ENCODE measurements at places on chromosomes 11 and 22. TPM values are rescaled to one million over a fixed set of nuclear protein-coding genes. Genes with fewer than 3 reads are reported as not detected.
A peak's percentile ranks its signal among the peaks of the same experiment; 100 is the strongest.

The NAP1L4 gene
- polyA plus RNA-seq = 80.7 TPM

The HIC2 gene
- 2.1 TPM for polyA plus RNA-seq

The HTR3A gene
- not detected for polyA plus RNA-seq

The CCDC116 gene
- polyA plus RNA-seq = 0.27 TPM

The PGA3 gene
- not detected for polyA plus RNA-seq

The ENTHD1 gene
- polyA plus RNA-seq = not detected

The SOX6 gene
- 1.7 TPM for polyA plus RNA-seq

The CPT1A gene
- 12.8 TPM for polyA plus RNA-seq

The MPZL3 gene
- 0.14 TPM for polyA plus RNA-seq

The MAP6 gene
- 3.4 TPM for polyA plus RNA-seq

The CLDN5 gene
- polyA plus RNA-seq = 0.21 TPM

The EFEMP2 gene
- 601 TPM for polyA plus RNA-seq

The MS4A15 gene
- not detected for polyA plus RNA-seq

- DNase-seq = peak; percentile 43
Measured at GRCh38 chr11:16013649-16014275, 342.6 kb downstream of the SOX6 start.

DNA sequence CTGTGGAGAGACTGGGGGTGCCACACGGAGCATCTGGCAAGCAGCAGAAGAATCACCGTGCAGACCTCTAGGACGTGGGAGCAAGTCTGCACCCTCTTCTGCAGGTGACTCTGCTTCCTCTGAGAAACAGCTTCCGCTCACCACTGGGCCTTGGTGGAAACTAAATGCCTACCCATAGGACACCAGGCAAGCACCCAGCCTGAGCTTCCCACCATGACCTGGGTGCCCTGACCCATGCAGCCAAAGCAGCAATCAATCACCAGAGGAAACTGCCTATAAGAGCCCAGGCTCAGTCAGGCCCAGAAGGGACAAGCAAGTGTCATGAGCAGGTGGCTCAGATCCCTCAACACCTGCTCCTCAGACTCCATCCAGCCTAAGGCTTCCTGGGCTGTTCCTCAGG is 63.4 kb downstream of the IGLL5 start:
- DNase-seq = no peak

- DNase-seq = no peak
Measured at GRCh38 chr11:6260207-6260726, 629 bp downstream of the CCKBR start.

GRCh38 chr22:28441720-28442263 is 237.8 kb downstream of the TTC28 start:
- DNase-seq = no peak

- no peak for DNase-seq
Measured at GRCh38 chr11:92413757-92414513, 189.3 kb downstream of the FAT3 start.

GRCh38 chr22:49148895-49149418 is 678.7 kb downstream of the BRD1 start:
- DNase-seq = no peak

DNA sequence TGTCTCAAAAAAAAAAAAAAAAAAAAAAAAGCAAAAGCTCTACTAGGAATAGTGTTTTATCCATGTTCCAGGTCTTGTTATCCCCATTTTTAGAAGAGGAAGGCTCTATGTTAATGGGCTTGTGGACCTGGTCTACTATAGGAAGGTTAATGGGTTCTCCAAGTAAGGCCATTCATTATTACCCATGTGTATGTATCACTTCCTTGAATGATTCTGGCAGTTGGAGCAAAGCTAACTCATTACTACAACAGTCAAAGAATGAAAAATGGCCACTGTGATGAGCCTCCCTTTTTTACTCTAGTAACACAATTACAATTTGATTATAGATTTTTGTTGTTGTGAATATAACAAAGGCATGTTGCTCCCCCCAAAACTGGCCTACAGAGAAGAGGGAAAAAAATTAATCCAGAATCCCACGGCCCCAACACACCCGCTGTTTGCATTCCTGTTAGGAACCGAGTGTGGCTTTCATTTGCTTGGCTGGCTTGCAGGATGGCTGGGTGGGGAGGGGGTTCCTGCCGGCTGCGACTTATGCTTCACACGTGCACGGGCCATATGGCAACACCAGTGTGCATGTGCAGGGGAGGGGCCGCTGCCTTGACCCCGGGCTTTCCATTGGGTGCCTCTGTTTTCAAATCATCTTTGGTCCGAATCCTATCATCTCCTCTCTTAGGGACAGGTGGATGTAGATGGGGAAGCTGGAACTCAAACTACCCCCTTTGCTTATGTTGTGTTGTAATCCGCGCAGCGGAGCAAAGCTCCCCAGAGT is 148.8 kb downstream of the HIPK3 start:
- no peak for DNase-seq

DNA sequence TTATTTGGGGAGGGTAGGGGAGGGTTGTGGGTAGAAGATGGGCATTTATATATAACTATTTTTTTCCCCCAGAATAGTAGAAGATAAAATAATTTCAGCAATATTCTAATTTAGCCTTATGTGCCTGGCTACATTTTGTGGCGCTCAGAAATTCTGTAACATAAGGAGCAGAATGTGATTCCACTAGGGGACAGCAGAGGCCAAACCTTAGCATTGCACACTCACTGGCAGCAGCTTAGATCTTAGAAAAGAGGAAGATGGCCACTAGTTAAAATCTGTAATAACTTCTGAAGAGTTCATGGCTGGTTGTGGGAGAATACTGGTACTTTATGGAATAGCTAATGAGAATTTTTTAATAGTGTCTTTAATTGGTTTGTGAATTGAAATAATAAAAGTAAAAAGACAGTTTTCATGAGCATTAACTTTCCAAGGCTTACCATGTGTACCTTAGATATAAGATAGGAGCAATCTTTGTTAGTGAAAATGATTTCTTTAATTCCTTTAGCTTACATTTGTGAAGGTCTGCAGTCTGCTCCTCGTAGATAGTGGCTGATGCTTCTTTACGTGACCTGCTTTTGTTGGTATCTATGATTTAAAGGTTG is 33.1 kb downstream of the DDX10 start:
- DNase-seq = peak; percentile 82

DNA sequence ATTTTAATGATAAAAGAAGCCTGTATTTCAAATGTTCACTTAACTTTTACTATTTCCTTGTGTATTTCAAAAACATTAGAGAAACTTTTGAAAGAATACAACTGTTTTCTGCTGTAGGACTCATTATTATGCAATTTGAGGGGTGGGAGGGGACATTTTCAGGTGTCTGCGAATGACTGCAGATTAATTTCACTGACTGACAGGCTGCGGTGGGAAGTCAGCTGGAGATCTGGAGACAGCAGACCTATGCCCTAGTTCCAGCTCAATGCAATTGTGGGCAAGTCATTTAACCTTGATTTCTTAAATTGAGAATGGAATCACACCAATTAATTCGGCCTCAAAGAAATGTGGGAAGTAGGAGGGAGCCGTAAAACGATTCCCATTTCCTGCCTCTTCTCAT is 128.7 kb downstream of the ARL14EP start:
- DNase-seq = no peak

GRCh38 chr11:83046621-83047172 is 25.0 kb downstream of the RAB30 start:
- DNase-seq = peak; percentile 37

DNA sequence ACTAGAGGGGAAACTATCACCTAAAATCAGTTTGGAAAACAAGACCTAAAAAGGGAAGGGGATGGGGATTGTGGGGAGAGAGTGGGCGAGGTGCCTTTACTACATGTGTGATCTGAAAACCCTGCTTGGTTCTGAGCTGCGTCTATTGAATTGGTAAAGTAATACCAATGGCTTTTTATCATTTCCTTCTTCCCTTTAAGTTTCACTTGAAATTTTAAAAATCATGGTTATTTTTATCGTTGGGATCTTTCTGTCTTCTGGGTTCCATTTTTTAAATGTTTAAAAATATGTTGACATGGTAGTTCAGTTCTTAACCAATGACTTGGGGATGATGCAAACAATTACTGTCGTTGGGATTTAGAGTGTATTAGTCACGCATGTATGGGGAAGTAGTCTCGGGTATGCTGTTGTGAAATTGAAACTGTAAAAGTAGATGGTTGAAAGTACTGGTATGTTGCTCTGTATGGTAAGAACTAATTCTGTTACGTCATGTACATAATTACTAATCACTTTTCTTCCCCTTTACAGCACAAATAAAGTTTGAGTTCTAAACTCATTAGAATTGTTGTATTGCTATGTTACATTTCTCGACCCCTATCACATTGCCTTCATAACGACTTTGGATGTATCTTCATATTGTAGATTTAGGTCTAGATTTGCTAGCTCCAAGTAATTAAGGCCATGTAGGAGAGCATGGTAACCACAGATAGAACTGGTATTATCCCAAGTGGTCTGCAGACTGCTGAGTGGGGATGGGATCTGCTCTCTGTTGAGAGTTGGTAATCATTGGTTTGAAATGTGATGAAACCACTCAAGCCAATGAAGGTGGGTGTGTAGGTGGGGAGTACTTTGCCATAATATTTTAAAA is 3.6 kb downstream of the NEAT1 start:
- peak; percentile 89 for DNase-seq

DNA sequence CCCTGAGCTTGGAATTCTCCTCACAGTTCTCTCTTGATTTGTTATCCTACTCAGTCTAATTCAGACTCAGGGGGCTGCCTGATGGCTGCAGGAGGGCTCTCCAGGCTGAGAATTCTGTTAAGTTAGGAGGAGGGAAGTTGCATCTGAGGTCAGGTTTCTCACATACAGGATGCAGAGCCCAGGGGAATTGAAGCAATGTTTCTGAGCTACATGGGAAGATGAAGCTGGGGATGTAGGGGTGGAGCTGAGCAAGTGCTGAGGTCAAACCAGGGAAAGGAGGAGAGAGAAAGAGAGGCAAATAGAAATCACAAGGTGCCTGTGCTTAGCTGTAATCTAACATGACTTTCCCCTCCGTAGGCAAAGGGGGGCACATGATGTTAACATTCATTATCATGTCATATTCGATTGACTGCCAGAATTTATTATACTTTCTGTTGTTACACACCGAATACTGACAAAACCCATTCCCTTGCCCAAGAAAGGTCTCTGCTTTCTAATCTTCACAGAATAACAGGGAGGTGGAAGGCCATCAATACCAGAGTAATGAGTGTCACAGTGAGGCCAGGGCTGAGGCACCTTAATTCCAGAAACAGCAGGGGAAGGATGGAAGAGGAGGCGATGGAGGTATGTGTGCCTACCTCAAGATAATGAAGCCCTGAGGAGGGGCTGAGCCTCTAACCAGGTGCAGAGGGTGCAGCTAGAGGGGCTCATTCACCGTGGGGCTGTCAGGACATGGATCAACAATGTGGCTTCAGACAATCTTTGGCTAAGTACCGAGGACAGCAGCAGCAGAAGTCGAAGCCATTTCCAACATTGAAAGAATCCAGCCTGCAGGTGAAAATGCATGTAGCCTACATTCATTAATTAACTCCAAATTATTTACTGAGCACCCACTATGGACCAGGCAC is 205.4 kb upstream of the SNX19 start:
- no peak for DNase-seq

- DNase-seq = no peak
Measured at GRCh38 chr11:34006876-34007275, 44.7 kb upstream of the CAPRIN1 start.

DNA sequence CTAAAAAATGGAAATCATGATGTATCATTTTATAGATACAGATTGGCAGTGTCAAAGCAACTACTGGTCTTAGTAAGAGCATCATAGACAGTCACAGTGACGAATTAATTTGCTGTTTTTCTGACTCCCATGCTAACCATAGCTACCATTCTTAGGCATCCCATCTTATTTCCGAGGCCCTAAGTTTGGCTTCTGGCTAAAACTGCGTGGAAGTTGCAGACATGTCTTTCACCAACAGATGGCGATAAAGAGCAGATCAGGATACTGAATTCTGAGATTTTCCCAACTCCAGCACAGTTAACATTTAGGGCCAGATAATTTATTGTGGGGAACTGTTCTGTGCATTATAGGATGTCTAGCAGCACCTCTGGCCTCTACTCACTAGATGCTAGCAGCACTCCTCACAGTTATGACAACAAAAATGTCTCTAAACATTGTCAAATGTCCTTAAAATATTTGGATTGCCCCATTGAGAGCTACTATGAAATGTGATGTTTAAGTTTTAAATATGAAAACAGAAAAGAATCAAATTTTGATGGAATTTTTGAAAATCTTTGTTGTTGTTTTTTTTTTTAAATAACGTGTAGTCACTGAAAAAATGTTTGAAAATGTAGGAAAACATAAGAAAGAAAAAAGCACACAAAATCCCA is 16.3 kb downstream of the OR2AG2 start:
- peak; percentile 34 for DNase-seq

DNA sequence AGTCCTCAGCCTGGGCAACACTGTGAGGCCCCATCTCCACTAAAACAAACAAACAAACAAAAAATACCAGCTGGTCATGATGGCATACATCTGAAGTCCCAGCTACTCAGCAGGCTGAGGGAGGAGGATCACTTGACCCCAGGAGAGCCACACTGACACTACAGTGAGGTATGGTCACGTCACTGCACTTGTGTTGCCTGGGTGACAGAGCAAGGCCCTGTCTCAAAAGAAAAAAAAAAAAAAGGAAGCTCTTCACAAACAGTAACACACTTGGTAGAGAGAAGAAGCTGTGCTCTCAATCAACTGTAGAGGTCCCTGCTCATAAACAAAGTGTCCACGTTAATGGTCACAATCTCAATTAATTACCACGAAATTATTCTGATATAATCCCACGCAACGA is 401.6 kb upstream of the CCDC90B start:
- DNase-seq = no peak

DNA sequence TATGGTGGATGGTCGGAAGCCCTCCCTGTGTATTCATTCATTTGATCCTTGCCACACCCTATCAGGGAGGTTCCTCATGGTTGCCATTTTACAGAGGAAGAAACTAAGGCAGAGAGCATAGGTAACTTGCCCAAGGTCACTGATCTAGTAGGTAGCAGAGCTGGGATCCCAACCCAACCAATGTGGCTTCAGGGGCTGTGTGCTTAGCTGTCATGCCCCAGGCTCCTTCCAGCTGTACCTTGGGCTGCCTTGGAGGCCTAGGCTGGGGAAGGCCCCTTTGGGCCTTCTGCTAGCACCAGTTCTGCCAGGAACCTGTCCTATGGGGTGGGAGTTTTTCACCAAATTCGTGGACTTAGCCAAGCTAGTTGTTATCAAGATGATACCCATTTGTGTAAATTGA is 8.6 kb downstream of the BAD start:
- DNase-seq = no peak

- no peak for DNase-seq
Measured at GRCh38 chr11:11975201-11976092, 33.0 kb downstream of the DKK3 start.

GRCh38 chr22:30348404-30348803 is 8.3 kb downstream of the SF3A1 start:
- no peak for DNase-seq

DNA sequence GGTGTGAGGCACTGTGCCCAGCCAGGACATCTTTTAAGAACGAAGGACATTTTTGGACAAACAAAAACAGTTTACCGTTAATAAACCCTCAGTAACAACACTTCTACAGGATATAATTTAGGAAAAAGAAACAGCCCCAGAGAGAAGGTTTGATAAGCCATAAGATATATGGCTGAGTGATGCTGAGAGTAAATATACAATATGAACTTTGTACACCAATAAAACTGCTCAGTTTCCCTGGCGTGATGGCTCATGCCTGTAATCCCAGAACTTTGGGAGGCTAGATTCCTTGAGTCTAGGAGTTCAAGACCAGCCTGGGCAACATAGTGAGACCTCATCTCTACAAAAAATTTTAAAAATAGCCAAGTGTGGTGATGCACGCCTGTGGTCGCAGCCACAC is 11.9 kb upstream of the BBS1 start:
- no peak for DNase-seq
